ENCODE measurements at places on chromosomes 2 and 18.

- no peak for DNase-seq
Measured at GRCh38 chr2:119350311-119350998, 16.2 kb downstream of the C2orf76 start.

DNA sequence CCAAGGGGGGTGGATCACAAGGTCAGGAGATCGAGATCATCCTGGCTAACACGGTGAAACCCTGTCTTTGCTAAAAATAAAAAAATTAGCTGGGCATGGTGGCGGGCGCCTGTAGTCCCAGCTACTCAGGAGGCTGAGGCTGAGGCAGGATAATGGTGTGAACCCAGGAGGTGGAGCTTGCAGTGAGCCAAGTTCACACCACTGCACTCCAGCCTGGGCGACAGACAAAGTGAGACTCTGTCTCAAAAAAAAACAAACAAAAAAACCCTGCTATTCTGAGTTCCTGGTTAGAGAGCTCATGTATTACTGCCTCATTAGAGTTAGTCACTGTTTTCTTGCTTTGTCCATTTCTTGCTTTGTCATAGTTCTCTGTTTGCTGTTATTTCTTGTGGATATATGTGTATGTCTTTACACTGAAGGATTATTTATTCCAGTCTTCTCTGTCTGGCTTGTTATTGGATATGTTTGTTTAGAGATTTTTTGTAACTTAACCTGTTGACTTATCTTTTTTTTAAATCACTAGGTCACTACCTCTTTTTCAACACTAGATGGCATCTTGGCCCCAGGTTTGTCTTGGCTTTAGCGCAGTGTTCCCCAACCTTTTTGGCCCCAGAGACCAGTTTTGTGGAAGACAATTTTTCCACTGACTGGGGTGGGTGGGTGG is 17.0 kb downstream of the TTLL4 start:
- DNase-seq, result no peak

DNA sequence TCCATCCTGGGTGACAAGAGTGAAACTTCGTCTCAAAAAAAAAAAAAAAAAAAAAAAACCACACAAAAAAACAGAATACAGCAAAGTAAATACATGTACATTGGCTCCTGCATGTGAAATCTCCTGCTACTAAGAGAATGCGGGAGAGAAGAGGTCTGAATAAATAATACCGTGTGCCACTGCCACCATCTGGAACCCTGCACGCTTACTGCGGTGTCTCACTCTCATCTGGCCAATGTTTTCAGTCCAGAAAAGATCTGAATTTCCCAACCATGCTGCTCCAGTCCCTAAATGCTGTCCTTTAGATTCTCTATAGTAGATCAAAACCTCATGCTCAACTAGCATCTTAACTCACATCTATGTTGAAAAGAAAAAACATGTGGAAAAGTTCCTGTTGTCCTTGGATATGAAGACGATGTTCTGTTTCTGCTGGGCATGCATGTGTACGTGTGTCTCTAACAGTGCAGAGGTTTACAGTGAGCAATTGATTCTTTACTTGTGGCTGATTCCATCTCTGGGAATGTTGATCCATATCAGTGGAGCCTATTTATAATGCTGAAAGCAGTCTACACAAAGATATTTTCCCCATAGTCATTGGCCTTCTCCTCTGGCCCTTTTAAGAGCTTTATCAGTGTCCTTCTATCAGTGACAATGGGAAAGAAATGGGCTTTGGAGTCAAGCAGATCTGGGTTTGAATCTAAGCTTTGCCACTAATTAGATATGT is 11.9 kb downstream of the STON1 start:
- DNase-seq, result no peak

DNA sequence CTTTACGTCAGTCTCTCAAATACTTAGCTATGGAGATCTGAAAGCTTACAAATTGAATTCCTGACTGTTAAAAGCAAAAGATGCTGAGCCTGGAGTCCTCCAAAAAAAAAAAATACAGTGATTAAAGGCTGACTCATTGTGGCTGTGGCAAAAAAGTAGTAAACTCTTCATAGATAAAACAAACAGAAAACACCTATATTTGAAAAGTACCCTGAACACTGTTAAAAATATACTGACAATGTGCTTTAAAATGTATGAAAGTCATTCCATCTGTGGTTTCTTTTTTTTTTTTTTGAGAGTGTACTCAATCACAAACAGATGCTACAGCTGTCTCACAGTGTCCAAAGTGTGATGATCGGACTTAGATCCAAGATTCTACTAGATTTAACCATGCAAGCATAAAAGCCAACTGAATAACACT is 267.6 kb upstream of the CYP26B1 start:
- no peak for DNase-seq

DNA sequence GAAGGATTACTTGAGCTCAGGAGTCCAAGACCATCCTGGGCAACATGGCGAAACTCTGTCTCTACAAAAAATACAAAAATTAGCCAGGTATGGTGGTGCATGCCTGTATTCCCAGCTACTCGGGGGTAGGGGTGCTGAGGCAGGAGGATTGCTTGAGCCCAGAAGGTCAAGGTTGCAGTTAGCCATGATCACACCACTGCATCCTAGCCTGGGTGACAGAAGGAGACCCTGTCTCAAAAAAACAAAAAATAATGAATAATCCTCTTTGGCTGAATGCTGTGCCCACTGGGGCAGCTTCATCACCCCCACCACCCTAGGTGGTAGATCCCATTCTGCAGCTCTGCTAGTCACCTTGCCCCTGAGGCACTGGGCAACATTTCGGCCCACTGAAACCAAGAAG is 109.4 kb downstream of the ZFP36L2 start:
- no peak for DNase-seq

- no peak for DNase-seq
Measured at GRCh38 chr18:3121259-3121658, 98.5 kb downstream of the MYOM1 start.

DNA sequence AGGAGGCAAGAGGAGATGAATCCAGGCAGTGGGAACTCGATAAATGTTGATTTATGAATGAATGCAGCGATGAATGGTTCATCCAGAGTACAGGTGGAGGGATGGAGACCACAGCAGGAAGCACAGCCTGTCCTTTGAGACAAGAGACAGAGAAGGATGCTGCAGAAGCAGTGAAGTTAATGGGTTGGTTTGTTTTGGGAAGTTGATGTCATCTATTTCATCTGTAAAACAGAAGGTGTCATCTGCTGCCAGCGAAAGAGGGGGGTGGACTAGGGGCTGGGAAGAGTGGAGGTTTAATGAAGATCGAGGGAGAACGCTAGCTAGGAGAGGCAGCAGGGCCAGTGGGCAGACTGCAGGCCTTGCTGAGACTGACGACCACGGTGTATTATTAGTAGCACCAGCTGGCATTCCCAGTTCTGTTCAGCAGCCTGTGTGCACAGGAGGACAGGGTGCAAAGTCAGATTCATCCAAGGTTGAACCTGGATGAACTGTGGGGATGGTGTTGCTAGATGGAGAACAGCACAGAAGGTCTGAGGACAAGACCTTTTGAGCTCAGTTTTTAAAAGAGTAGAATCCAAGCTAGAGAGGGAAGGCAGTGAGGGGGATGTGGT is 120.3 kb upstream of the CAPN13 start:
- DNase-seq, result no peak

DNA sequence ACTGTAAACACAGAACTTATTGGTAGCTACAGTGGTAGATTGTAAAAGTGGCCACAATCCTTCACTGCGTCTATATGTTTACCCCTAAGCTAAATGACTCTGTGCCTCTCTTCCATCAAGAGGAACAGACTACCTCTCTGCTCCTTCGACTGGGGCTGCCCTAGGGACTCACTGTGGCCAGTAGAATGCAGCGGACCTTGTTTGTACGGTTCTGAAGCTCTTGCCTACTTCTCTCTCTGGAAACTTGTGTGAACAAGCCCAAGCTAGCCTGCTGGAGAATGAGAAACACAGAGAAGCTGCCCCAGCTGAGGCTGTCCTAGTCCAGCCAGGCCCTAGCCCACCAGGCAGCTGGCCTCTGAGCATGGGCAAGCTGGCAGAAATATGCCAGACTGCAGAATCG is 140.8 kb upstream of the SLC1A4 start:
- DNase-seq, result no peak

- peak; percentile 21 for DNase-seq
Measured at GRCh38 chr2:54983345-54984220, 66.7 kb downstream of the RTN4 start.

GRCh38 chr2:27833931-27834330 is 56.3 kb downstream of the RBKS start:
- no peak for DNase-seq

- DNase-seq, result peak; percentile 12
Measured at GRCh38 chr2:203484266-203485112, 50.6 kb downstream of the RAPH1 start.

GRCh38 chr2:36800381-36800780 is 103.9 kb downstream of the VIT start:
- no peak for DNase-seq

DNA sequence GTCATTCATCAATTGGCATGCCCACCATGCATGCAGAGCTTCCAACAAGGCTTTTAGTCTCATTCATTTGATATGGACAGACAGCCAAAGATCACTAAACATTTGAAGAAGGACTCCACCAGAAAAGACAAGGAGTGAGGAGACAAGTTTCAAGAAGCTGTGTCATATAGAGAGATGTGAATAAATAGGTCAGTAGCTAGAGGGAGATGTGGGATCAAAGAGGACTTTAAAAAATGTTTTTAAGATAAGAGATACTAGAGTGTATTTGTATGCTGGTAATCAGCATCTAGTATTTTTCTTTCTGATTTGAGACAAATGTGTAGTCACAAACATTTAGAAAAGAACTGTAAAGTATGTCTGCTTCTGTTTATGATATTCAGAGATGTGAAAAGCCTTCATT is 48.5 kb downstream of the ANTXR1 start:
- no peak for DNase-seq

DNA sequence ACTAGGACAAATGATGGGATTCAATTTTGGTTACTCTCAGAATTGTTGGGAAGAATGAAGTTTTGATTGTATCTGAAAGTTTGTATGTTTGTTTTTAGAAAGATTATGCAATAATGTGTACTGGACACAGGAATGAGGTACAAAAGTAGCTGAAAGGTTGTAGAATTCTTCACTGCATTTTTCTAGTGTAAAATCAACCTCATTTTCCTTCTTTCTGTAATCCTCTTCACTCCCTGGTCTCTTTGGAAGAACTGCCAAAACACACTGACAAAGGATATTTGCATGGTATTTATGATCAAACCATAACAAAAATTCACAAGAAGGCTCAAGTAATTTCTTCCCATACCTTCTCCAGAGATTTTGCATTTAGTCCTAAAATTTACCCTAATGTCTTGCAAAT is 110.7 kb downstream of the ZEB2 start:
- DNase-seq, result no peak

GRCh38 chr2:201730651-201731285 is 32.3 kb upstream of the MPP4 start:
- no peak for DNase-seq

DNA sequence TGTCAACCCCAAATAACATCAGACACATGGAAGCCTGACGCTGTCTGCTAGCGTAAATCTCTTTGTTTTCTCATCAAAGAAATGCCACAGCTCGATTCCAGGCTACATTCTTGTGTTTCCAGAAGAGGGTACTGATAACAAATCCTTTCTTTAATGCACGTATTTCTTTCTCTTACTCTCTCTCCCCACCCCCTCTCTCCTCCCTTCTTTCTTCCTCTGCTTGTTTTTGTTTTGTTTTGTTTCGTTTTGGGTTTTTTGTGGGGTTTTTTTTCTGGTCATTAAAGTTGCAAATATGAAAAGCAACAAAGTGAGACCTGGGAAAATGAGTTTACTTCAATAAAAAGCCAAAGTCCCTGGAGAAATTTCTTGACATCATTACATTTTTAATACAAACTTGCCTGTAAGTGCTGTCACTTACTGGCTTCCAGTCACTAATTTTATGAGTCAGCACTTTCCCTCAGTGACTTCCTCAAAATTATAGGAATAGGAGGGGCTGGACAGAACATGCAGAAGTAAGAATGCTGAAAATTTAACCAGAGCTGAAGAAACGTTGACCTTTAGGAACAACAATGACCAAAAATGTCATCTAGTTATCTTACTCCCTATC is 106.7 kb upstream of the NABP1 start:
- DNase-seq, result peak; percentile 57

- no peak for DNase-seq
Measured at GRCh38 chr2:235616885-235617284, 123.0 kb downstream of the AGAP1 start.

GRCh38 chr2:132607426-132608090 is 62.4 kb downstream of the LYPD1 start:
- no peak for DNase-seq

DNA sequence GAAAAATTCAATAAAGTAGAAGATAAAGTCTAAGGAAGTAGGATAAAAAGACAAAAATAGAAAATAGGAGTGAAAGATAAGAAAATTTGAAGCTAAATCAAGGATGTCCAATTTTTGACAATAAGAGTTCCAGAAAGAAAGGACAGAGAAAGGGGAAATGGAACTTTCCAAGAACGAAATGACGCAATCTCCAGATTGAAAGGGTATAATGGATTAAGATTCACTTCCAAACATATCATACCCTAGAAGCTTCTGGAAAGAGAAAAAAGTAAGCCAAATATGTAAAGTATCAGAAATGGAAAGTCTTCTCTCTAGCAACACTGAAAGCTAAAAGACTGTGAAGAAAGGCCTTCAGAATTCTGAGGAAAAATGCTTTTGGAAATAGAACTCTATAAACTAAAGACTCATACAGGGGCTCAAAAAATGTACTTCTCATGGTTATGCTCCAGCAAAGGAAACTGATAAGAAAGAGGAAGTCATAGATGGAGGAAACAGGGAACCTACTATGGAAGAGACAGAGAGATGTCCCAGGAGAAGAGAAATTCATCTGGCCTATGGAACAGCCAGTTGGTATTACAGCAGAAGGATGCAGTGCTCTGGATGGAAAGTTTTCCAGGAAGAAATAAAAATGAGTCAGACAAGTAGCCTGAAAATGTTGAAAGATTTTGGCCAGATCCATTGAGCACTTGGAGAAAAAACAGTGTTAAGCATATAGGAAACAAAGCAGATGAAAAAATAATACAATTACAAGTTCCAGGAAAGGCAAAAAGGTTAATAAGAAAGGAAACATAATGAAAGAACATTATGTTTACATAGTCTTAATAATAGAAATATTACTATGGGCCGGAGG is 20.1 kb downstream of the CASP8 start:
- no peak for DNase-seq

DNA sequence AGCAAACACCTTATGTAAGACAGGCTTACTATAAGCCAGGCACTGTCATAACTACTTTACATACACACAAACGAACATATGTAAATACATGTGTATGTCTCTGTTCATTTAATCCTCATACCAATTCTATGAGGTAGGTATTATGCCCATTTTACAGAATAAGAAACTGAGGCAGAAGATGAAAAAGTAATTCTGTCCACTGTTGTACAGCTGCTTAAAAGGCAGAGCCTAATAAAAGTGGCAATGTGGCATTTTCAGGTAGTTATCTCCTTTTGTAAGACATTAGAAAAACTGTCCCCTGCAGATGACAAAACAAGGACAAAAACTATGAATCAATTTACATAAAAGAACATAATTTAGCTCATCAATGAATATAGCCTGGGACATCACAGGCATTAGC is 69.9 kb downstream of the PLEKHM3 start:
- DNase-seq, result no peak

DNA sequence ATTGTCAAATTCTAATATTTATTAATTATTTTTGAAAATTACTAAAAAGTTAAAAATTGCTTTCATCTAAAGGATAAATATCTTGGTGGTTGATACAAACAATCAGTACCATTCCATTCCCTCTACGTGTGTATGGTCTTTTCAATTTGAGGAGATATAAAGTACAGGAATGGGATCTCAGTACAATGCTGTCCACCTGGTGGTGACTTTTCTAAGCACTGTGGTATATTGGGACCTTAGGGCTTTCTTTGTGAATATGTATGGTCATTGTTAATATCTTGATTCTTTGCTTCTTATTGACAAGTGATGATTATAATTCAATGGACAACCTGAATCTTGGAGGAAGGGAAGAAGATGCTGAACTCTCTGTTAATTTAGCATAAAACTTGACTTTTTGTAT is 83.1 kb downstream of the NBEAL1 start:
- DNase-seq, result no peak
